GM12864 (cell line): ENCODE measurements at places on chromosomes 4 and X.

DNA sequence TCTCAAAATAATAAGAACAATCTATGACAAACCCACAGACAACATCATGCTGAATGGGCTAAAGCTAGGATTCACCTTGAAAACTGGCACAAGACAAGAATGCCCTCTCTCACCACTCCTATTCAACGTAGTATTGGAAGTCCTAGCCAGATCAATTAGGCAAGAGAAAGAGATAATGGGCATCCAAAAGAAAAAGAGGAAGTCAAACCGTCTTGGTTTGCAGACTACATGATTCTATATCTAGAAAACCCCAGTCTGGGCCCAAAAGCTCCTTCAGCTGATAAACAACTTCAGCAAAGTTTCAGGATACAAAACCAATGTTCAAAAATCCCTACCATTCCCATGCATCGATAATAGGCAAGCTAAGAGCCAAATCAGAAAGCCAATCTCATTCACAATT, 59.0 kb downstream of the CHM start:
- DNase-seq, result no peak

GRCh38 chr4:12852338-12853307, 631.5 kb downstream of the RAB28 start:
- DNase-seq, result no peak

DNA sequence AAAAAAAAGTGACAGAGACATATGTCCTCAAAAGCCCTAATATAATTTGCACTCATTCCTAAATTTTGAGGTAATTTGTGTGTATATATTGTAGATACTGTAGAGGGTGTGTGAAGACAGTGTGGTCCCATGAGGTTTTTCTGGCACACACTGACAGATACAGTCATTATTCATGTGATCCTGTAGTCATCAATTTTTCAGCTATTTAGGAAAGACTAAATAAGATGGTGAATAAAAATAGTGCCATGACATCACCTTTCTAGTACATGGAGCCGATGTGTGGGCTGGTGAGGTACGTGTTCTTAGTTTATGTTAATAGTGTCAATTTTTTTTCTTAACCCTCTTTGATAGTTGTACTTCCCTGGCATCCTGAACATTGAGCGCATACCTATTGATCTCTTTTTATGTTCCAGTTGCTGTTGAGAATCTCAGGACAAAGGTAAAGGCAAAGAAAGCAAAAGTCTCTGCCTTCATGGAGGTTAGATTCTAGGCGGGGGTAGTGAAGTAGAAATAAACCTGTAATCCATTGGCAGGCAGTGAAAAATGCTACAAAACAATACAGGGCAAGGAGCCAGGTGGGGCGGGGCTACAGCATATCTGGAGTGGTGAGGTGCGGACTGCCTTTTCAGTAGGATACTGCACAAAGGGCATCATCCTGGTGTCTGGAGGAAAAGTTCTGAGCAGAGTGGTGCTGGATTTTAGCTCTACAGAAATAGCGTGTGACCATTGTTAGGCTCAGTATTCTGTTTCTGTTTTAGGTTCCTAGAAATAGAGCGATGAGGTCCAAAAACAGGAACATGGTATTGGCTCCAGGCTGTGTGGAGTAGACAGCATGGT, 93.8 kb downstream of the ARHGAP10 start:
- no peak for DNase-seq

GRCh38 chr4:2330091-2331042, 68.5 kb upstream of the MXD4 start:
- no peak for DNase-seq

DNA sequence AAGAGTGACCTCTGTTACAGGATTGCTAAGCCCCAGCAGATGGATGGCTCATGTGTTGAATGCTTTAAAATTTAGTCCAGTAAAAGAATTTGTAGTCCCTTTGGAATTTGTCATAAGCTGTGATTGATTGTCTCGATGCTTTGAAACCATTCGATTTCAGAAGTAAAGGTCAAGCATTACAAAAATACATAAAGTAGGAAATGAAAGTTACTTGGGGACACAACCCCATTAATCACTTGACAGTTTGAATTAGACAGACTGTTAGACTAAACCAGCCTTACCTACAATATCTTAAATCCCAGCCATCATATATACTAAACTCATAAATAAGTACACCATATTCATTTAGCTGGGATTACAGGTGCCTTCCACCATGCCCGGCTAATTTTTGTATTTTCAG, 6.6 kb downstream of the REST start:
- DNase-seq, result no peak

- DNase-seq, result peak; percentile 1
Measured at GRCh38 chrX:22135994-22136684, 104.0 kb downstream of the PHEX start.

GRCh38 chr4:56245547-56246232, 141.6 kb downstream of the AASDH start:
- no peak for DNase-seq

GRCh38 chr4:66852843-66853242, 692.5 kb downstream of the CENPC start:
- no peak for DNase-seq

- no peak for DNase-seq
Measured at GRCh38 chr4:145148980-145149379, 31.4 kb downstream of the OTUD4 start.

DNA sequence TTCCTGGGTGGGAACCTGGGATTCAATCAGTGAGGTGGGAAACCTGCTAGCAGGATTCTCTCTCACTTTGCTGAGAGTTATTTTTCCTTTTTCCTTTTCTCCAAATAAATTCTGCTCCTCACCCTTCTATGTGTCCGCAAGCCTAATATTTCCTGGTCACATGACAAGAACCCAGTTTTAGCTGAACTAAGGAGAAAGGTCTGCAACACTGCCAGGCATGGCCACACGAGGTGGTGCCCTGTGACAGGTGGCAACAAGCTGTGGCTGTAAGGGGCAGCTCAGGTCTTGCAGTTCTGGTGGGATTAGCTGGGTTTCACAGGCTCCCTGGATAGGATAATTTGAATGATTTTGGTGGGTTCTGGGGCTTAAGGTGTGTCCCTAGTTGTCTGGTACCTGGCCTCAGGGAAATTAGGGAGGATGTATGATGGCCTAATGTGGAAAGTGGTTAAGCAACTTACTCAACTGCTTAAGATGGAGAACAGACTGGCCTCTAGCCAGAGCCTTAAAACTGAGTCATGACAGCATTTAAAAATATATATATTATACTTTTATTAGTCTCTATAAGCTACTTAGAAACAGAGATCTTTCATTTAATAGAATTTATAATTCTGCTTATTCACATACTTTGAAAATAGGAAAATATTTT, 215.0 kb downstream of the IL15 start:
- no peak for DNase-seq

- no peak for DNase-seq
Measured at GRCh38 chr4:73734530-73735001, 5.8 kb upstream of the CXCL8 start.
